Activated T-helper 9 cell treated with anti-CD3 and anti-CD28 coated beads, Interleukin-2, amount 50 U/mL, for 16 hours (primary cell): ENCODE measurements at places on chromosomes 2 and 18.
A peak's percentile ranks its signal among the peaks of the same experiment; 100 is the strongest.

DNA sequence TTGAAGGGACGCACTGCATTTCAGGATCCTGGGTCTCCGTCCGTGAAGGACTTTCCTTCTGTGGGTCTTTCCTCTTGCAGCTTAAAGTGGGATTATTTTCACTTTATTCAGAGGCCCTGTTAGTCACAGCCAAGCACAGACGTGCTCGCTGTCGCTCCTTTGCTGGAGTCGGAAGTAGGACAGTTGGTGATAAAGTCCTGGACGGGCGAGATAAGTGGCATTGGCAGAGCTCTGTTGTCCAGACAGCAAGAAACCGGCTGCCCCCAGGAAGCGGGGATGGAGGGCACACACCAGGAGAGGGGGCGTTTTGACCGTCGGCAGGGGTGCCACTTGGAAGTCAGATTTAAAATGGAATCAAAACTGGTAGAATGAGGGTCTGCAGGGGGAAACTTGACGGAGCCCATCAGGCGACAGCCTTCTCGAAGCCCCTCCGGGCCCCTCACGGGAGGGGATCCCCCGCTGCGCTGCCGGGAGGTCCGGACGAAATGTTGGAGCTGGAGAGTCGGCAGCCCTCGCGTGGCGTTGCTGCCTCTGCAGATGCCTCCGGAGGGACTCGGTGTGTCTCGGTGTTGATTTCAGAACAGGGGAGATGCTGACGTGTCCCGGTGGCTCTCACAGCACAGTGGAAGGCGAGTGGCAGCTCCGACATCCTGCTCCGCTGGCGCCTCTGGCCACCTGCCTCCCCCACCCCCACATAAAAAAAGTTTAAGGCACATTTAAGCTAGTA lies 124.2 kb downstream of the NFATC1 start:
- DNase-seq = no peak

GRCh38 chr2:99140056-99140859 lies 1.2 kb upstream of the C2orf15 start:
- no peak for DNase-seq

DNA sequence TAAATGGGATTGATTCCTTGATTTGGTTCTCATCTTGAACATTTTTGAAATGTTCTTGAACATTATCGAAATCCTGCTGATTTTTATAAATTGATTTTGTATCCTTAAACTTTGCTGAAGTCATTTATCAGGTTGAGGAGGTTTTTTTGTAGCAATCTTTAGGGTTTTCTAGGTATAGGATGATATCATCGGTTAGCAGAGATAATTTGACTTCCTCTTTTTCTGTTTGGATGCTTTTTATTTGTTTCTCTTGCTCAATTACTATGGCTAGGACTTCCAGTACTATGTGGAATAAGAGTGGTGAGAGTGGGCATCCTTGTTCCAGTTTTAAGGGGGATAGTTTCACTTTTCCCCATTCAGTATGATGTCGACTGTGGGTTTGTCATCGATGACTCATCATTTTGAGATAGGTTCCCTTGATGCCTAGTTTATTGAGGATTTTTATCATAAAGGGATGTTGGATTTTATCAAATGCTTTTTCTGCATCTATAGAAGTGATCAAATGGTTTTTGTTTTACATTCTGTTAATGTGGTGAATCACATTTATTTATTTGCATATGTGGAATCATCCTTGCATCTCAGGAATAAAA lies 201.5 kb upstream of the ZSWIM2 start:
- no peak for DNase-seq

- DNase-seq = no peak
These were observed 245.1 kb downstream of the NEDD4L start for GRCh38 chr18:58288921-58289797.

DNA sequence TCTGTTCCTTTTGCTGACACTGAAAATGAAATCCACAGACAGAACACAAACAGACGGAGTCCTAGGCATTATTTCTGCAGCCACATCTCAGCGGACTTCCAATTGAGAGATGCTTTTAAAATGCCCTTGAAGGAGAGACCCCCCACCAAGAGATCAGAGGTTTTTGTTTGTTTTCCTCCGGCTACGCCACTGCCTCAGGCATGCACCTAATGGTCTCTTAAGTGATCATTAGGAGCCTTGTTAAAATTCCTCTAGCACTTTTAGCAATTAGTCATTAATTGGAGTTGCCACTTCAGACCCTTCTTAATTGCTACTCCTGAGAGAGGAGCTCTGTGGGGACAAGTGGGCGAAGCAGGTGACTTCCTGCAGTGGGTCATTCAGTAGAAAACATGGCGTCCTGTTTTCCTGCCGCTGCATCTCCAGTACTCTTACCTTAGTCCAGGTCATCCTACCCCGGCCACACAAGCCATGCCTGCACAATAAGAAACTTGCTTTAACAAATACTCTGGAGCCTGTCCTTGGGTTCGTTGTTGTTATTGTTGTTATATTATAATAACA lies 257.7 kb upstream of the CHAC2 start:
- no peak for DNase-seq

DNA sequence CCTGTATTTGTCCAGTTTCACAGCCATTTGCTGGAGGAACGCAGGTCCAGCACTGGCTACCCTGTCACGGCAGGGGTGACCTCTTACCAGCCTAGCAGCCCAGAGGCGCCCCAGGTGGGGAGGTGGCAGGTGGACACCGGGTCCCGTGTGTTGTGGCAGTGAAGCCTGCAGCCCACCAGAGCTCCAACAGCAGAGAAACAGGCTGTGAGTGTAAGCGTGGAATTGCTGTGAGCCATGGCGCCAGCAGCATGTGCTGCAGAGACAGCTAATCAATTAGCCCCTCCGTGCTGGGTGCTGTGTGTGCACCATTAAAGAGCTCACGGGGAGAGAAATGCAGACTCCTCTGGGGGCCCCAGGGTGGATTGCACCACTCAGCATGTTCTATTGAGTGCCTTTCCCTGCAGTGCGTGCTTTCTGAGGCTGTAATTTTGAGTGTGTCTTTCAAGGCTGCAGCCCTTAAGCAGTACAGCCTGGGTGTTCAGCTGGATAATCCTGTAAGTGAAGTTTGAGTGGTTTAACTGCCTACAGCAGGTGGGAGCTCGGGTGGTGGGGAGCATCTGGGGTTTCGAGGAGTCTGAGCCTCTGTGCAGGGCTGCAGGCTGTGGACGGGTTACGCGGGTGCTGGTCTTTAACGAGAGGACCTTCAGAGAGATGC lies 15.9 kb downstream of the RTP5 start:
- DNase-seq = no peak

DNA sequence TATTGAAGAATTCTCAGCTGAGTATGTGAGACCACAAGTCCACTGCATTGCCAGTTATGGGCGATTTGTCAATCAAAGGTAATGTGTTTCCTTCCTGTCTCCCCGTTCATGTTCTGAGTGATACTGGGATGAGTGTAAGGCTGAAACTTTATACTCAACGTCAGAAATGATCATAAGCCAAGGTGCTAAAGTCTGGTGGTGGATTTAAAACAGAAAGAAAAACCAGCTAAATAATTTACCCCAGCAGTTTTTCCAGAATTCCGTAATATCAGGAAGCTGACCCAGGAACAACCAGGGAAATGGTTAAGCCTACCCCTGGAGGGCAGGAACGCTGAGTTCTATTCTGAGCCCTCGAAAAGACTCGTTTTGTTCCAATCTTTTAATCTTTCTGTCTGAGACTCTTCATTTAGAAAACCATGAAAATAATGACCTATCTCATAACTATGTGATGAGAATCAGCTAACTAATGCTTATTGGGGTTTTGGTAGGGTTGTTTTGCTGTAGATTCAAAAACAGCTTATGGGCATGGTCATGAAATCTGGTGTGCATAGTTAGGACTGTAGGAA lies 149.6 kb downstream of the LAMA3 start:
- no peak for DNase-seq

- peak; percentile 38 for DNase-seq
These were observed 18.9 kb upstream of the WDR33 start for GRCh38 chr2:127829845-127830246.

GRCh38 chr2:63078852-63079606 lies 28.4 kb downstream of the OTX1 start:
- no peak for DNase-seq

DNA sequence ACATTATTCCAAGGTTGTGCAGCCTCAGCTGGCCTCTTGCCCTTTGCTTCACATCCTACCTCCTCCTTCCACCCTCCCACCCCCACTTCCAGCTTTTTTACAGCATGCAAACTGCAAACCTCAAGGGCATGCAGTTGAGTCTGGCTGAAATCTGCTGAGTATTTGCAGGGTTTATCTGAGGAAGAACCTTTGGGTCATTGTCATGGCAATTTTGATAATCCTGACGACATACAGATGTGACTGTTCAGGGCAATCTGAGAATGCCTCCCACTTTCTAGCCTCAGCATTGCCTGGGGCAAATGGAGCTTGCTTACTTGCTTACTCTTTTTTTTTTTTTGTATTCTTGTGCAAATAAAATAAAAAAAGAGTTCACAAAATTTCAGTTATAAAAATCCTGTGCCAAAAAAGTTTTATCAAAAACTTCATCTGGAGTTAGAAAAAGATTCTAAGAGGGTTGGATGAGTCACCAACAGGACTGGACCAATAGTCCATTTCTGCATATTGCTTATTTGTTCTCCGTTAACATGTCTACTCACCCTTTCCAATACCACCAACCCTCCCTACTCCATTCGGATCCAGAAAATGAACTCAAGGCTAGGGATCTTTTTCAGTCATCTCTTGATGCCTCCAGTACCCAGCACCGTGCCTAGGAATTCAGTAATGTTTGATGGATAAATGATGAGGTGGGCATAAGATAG lies 23.6 kb upstream of the LHCGR start:
- DNase-seq = no peak

GRCh38 chr2:120450196-120450820 lies 104.4 kb downstream of the INHBB start:
- DNase-seq = no peak

DNA sequence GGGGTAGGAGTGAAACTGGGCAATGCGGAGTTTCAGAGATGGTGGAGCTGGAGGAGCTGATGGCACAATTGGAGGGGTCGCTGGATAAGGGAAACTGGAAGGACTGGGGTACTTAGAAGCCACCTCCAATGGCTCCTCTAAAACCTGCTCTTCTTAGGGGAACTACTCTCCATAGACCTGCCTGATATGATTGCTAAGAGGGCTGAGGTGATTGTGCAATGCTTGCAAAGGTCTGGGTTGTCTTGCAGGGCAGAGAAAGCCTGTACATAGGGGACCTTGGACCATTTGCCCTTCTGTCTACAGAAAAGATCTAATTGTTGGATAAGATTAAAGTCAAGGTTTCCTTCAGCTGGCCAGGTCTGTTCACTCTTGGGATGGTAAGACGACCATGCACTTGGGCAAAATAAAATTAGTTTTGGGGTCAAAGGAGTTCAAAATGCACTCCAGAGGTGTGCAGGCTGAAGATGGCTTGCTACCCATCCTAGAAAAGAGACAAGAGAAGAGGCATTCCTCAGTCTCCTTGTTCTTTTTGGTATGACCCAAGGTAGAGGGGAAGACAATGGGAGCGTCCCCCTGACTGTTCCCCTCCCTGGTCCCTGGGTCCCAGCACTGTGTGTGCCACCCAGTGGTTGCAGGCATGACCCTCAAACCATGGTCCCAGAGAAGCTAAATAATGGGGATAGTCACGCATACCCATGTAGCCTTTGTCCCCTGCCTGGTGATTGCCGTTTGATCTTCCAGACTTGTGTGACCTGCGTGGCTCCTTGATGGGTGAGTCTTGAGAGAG lies 41.1 kb downstream of the STK17B start:
- no peak for DNase-seq

DNA sequence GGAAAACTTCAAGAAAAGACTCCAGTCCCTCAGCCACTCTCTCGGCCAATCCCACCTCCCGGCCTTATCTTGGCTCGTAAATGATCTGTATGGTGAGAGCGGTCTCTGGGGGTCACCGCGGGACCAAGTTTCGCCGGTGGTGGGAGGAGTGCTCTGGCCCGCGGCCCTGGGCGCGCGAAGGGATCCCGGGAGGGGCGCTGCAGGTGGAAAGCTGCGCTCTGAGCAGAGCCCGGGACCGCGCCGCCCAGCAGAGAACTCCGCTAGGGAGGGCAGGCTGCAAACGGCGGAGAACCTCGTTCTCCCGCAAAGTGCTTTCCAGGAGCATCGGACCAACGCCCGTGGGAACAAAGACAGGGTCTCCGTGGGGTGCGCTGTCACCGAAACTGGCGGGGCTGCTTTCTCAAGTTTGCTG lies 622 bp downstream of the LRP2 start:
- no peak for DNase-seq

DNA sequence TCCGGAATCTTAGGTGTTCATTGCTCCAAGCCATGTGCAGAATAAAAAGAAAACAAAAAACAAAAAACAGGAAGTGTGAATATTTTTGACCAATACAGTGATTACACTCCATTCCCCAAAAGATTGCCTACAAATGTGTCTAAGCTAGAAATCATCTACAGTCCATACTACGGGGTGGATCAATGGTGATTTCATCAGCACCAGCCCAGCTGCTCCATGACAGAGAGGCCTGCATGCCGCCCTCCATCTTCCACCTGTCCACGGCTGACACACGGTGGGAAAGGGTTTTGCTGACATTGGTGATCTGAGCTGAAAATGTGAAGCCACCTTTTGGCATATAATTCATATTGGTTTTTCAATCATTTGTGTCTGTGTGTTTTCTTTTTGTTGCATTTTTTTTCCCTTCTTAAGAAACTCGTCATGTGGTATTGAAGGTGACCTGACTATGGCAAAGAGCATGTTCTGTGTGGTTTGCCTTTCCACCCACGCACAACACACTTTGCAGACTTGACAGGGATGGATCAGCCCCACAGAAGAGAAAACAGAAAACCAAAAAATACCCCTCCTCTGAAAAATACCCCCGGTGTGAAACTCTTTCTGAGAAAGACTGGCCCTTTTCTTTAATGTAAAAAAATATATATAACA lies 533.1 kb downstream of the RNF144A start:
- peak; percentile 37 for DNase-seq

DNA sequence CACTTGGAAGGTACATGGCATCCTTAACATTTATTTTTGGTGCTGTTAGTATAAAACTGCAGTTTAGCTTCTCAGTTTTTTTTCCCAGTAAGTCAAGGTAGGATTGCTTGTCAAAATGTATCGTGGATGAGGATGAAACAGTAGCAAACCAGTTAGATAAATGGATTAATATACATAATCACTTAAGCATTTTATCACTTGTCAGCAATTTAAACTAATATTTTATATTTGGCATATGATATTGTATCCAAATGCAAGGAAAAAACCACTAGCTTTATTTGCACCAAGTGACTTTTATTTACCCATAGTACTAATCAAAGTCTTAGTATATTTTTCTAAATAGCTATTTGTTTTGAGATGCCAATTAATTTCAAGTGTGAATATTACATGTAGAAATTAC lies 137.7 kb upstream of the XIRP2 start:
- no peak for DNase-seq

DNA sequence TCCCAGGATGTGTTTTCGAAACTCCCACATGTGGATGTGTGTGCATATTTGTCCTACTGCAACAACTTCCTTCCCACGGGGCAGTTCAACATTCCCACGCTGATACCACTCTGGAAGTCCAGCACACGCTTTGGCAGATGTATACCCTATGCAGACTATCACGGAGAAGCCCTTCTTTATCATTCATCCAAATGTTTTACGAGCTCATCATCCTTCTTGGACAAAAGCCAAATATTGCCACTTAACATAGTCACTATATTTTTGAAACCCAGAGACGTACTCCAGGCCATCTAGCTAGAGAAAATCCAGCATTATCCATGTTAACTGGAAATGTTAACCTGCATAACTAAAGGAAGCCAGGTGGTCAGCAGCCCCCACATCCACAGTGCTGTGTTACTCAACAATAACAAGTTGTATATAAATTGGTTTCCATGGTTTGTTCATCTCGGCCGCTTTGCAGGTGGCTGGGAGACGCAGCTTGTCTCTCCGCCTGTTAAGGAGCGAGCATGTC lies 131.5 kb downstream of the ZNF532 start:
- no peak for DNase-seq
